ENCODE measurements at places on chromosomes 1 and 21.

DNA sequence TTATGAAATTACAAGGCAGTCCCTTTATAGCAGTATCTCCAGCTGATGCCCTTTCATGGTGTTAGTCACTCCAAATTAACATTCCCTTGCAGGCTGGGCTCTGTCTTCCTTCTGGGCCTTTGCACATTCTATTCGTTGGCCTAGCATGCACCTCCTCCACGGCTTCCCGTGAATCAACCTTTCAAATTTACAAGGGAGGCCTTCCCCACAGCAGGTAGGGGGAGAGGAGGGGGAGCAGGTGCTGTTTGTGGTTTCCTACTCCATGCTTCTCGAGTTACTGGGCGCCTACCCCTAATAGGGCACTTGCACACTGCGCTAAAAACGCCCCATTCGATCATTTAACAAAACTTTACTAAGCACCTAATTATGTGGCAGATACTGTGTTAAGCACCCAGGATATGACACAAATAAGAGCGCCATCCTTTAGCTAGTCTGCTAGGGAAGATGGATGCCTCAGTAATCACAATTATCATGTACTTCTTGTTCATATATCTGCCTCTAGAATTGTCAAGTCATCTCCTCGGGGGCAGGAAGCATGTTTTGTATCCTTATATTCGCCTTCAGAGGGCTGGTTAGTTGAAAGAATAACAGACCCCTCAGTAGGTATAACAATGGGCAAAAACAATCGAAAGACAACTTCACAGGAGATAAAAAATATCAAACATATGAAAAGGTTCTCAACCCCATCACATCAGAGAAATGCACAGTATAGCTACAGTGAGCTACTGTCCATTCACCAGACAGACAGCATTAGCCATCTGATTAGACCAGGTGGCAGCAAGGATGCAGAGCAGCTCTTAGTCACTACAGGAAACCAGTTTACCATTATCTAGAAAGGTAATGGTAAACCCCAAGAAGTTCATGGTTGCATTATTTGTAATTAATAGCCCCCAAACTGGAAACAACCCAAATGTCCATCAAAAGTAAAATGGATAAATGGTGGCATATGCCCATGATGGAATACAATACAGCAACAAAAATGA, 1.7 kb upstream of the ADAR start:
- peak; percentile 47 for DNase-seq

GRCh38 chr1:22461100-22461499, 9.4 kb downstream of the ZBTB40 start:
- DNase-seq, result no peak

DNA sequence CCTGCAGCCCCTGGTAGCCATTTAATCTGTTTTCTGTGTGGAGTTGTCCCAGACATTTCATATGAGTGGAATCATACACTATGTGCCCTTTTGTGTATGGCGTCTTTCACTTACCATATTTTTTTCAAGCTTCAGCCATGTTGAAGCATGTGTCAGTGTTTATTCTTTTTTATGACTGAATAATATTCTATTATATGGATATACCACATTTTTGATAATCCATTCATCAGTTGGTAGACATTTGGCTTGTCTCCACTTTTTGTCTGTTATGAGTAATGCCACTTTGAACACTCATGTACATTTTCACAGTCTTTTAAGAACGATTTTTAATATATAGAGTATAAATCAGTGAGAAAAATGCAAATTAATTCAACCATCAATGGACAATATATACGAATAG, 44.7 kb downstream of the ATF6 start:
- DNase-seq, result no peak

DNA sequence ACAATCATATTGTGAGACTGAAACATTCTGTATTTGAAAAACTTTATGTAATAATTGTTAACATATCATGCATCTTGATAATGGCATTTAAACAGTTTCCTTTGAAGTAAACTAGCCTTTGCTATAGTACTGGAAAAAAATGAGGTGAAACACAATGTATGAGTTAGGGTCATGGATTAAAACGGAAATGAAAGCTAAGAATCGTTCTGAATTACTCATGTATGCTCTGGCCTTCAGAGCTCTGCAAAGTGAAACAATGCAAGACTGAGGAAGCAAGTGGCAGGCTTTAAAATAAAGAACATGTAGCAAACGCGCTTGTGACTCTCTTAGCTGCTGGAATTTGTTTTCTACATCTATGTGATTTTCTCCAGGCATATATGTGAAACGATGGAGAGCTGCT, 317.1 kb downstream of the DPYD start:
- peak; percentile 35 for DNase-seq

GRCh38 chr1:70966018-70966638, 81.5 kb downstream of the PTGER3 start:
- no peak for DNase-seq

DNA sequence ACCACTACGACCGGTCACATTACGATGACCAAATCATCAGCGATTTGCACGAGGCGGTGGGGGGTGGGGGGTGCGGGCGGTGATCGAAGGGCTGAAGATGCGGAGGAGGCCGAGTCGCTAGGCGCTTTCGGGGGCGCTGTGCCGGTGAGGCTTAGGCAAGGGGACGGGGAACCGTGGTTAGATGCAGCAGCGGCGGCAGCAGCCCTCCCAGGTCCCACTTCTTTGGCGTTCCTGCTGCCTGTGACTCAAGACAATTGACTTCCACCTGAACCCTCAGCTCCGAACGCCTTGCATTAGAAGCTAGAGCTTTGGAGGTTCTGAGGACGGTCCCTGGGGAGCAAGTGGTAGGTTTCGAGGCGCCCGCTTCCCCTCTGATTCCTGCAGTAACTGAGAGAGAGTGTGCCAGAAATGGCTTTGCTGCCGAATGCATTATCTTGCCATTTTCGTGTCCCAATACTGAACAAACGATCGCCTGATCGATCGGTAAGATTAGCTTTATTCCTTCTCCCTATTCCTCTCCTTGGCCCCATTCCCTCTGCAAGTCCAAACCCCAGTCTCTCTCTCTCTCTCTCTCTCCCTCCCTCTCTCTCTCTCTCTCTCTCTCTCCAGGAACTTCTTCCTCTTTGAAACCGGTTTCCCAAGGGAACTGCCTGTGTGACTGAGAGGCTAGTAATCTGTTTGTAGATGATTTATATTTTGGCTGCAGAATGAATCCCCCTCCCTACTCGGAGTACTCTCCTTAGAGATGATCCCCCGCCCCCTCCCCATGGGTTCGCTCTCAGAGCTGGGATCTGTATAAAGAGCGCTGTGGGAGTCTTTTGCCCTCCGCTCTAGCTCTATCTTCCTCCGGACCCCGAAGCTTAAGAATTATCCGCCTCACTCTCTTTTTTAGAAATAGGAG, 735 bp upstream of the BRINP3 start:
- DNase-seq, result peak; percentile 51

GRCh38 chr1:206687915-206688442, 3.3 kb downstream of the MAPKAPK2 start:
- DNase-seq, result no peak

DNA sequence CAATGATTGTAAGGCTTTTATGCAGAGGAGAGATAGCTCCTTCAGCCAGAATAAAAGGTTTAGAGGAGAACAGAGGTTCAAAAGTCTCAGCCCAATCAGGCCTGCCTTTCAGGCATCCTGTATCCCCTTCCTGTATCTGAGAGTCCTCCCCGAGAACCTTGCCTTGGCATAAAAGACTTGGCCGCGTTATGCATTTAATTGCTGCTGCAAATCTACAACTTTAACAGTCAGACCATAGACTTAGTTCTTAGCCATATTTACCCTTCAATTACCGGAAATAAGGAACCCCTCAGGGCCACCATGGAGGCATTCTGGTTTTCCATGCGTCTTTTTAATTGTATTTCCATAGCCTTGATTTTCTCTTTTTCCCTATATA, 18.3 kb upstream of the HYI start:
- DNase-seq, result no peak

GRCh38 chr1:14320518-14320917, 278.0 kb upstream of the KAZN start:
- DNase-seq, result peak; percentile 24

DNA sequence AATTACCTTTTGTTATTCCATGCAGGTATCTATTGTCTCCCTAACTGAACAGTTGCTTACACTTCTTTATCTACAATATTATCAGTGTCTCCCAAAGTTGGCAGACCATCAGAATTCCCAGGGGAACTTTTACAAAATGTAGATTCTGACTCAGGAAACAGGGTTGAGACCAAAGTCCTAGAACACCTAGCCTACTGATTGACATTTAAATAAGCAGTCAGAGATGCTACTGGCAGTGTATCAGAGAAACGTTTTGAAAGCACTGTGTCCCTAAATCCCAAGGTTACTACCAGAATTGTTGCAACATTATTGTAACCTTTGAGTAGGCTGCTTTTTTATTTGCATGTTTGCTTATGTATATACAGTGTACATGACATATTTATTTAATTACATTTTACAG, 1.8 kb upstream of the F5 start:
- no peak for DNase-seq

DNA sequence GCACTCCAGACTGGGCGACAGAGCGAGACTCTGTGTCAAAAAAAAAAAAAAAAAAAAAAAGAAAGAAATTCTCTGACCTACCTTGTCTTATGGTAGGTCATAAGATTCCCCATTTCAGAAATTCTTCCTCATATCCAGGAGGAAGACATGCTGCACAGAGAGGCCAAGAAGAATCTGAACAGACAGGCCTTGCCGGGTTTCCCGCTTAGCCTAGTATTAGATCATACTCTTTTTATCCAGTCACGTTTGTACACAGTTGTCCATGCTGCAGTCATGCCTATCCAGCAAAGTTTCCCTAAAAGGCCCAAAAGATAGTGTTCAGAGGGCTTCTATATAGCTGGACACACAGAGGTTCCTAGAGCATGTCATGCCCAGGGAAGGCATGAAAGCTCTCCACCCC, 93.6 kb upstream of the CHODL start:
- DNase-seq, result no peak

DNA sequence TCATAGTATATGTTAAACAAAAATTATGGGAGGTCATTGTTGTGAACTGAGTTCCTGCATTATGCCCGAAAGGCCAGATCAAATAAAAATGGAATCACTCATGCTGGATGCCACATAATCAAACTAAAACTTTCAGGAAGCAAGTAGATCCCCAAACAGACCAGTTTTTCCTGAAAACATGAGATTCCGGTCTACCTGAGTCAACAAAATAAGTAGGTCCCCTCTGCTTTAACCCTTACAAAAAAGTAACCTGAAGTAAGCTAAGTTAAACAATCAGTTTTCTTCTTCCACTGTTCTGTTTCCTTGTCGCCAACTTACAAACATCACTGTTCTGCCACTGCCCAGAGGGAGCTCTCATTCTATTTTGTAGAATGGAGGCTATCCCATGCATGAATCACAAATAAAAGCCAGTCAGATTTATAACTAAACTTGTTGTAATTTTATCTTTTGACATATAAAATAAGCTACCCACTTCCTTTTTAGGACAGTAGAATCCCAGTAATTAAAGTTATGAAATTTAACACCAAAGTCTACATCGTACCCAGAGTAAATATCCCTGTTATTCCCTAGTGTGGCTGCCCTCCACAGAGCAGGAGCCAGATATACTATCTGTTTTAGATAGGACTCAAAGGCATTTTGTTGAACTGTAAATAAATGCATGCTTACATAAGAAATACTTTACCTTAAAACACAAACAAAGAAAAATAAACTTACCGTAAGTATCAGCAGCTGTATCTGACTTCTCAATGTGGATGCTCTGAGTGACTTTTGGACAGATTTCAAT, 149.4 kb downstream of the TIAM1 start:
- DNase-seq, result no peak

GRCh38 chr21:40512590-40512989, 334.4 kb downstream of the DSCAM start:
- no peak for DNase-seq

DNA sequence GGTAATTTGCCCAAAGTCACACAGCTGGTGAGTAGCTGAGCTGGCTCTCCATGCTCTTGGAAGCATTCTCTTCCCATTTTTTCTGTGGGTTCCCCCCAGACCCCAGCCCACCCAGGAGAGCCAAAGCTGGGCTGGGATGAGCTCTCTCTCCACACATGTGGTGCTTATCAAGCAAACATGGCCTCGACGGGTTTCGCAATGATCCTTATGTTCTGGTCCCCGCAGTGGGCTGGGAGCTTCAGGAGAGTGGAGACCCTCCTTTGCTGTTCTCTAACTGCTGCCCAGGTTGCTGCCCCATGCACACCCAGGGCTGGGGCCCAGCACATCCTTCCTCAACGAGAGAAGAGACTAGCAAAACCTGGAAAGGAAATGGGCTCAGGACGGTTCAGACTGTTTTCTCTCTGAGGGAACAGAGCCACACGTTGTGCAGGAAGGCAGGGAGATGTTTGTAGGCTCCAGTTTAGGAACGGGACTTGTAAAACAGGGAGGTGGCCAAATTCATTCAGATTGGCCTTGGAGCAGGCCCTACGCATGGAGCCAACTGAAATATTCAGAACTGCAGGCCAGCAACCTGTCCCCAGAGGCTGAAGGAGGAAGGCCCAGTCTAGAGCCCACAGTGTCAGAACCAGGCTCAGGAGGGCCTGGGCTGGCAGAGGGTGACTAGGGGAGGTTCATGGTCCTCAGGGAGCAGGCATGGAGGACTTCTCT, 27.2 kb upstream of the CSF1 start:
- no peak for DNase-seq

DNA sequence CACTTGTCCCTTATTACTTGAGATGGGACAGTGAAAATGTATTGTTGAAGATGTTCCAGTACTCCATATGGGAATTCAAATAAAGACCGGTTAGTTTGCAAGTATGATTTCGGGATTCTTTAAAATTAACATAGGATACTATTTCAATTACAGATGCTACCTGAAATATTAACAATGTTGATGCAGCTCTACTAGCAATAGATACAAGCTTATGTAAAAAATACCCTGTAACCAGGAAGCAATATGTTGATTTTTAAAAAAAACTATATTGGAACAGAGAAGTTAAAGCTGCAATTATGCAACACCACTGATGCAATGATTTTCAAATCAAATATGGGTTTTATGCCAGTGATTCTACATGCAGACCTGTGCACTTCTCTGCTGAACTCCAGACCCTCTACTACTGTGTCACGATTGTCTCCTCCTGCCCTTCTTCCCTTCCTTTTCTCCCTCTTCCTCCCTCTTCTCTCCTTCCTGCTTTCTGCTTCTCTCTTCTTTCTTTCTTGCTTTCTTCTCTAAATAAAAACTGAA, 179.2 kb downstream of the ATP6V1G3 start:
- DNase-seq, result no peak

DNA sequence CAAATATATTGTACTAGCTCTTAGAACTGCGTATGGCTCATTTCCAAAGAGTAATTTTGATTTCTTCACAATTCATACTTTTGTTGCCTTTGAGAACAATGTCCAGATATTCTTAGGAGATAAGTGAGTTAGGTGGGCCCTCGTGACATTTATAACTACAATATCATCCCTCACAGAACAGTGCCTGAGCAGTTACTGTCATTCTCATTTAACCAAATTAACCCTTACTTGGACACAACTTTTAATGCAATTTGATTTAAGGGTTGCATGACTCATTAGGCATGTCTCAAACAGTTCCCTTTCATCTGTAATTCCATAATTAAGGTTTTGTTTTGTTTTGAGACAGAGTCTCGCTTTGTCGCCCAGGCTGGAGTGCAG, 68.1 kb upstream of the DNAH14 start:
- DNase-seq, result no peak

GRCh38 chr21:42384989-42385388, 10.9 kb downstream of the TMPRSS3 start:
- DNase-seq, result no peak
